ENCODE measurements at places on chromosomes 11 and 22.

DNA sequence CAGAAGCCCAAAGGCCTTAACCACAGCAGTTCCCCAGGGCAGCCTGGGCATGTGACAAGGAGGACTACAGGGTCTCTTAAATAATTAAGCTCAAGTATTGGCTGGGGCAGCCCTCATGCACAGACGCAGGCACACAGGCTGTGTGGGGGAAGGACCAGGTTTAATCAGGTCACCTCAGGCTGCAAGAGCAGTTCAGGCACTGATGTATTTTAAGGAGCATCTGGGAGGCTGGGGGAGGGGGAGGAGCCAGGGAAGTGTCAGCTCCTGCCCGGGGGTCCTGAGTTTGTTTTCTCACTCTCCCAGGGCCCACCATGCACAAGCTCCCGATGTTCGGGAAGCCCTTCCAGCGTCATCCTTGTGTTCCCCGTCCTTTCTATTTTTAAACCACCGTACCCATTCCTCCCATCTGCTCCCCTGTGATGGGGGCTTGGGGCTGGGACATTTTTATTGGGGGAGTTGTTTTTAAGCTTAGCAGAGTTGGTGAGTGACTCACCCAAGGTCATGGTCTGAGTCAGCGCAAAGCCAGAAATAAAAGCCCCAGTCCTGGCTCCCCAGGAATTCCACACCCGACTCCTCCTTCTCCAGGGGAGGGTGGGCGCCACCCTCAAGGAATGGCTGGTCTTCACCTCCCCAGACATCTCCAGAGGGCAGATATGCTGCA is 2.4 kb downstream of the CSDC2 start:
- no peak for DNase-seq

- peak; percentile 16 for DNase-seq
Measured at GRCh38 chr11:82701847-82702520, 31.7 kb downstream of the FAM181B start.

GRCh38 chr11:15481871-15482270 is 367.1 kb downstream of the INSC start:
- DNase-seq = no peak

DNA sequence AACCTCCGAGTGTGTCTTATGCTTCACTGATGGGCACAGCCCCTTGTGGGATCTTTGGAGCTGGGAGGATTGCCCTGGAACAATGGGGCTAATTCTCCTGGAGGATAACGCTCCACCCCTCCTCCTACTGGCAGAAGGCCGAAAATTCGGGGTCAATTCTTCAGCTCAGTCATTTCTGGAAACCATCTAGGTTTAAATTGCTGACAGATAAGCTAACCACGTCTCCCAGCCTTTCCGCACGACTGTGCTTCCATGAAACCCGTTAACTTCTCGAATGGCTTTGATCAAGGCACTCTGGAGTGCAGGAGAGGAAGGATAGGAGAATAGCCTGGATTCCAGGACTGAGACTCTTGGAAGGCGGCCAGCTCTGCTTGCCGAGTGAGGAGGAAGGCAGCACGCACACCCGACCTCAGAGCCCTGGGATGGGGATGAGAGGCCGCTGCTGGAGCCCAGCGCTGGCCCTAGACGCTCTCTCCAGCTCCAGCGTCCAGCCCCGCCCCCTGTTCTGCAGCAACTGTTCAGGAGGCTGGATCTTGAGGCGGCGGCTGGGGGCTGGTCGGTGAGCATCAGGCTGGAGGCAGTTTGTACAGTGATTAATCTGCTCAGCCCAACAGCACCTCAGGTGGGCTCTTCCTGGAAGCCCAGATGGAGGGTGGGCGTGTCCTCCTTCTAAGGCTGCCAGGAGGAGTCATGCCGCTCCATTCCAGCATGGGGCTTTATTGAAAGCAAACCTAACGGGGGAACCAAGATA is 176.7 kb upstream of the NCAM1 start:
- no peak for DNase-seq

DNA sequence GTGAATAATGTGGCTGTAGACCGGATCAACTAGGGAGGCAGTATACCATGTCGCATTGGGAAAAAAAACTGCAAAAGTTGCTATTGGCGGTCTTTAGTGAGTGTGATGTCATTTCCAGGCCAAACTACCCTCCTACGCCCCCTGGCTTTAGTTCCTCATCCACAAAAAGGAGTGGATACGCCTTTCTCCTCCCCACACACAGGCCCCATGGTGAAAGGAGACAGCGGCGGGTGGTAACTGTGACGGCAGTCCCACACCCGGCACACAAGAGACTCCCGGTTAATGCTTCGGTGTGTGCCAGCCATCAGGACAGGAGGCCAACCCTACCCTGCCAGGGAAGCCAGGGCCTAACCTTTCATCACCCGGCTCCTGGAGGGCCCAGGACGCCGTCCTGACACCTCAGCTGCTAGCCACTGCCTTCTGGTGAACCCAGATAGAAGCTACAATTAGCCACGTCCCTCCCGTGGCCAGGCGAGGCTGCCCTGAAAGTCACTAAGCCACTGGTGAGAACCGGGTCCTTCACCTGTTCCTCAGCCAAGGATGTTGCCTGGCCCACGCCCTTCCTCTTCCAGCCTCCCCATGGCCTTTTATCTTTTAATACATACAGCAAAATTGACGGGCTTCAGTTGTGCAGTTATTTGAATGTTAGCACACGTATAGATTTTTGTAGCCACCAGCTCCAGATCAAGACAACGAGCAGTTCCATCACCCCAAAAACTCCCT is 10.8 kb downstream of the TP53I11 start:
- no peak for DNase-seq

- DNase-seq = no peak
Measured at GRCh38 chr11:94184846-94185245, 56.2 kb downstream of the PANX1 start.

- DNase-seq = no peak
Measured at GRCh38 chr11:73266646-73267020, 5.5 kb upstream of the P2RY6 start.

- no peak for DNase-seq
Measured at GRCh38 chr11:33256031-33256812, 959 bp upstream of the HIPK3 start.

DNA sequence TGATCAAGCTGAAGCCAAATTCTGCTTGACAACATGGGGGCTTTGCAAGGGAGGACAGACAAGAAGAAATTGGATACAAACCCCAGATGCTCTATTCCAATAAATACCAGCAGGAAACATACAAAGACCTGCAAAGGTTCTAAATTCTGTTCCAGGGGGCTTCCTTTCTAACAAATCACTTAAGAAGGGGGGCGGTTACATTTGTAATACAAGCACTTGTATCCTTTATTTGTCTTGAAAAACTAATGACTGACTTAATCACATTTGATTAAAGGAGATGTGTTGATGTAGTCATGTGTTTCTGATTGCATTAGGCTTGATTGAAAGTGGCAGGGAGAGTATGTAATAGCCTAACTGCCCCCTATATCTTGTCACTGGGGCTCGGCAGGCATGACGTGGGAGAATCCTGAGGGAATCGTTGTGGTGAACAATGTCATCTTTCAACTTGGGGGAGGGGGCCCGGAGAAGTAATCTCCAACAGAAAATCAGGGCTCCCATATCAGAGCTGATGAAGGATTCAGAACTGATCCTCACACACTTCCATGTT is 361.7 kb downstream of the INSC start:
- DNase-seq = no peak

DNA sequence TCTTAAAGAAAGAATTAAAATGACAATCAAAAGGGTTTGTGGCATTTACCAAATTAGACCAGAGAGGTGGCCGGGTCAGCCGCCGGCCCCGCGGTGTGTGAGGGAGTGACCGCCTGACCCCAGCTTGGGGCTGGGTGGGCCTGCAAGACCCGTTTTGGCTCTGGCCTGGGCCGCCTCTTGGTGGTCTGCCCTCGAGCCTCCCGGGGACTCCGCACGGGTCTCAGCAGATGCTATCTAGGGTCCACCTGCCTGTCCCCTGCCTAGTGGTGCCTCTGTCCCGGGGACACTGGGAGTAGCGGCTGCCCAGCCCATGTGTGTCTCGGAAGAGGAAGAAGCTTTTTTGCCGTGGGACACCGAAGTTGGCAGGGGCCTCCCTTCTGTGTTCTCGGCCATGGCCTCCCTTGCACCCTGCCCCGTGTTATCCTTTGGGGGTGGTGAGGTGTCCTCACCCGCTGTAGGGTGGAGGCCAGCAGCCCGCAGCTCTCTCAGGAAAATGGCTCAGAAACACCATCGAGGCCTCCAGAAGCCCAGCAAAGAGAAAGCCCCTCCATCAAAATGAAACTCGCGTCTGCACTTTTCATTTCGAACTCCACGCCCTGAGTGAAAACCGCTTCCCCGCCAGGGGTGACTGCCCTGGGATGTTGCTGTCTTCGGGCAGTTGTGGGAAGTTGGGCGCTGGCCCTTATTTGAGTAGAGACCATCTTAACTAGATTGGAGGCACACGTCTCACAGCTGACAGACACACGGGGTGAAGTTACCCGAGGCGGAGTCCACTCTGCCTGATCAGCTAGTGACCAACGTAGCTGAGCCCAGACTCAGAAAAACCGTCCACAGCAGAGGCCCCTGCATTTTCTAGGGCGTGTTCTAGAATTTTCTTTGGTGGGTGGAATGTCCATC is 8.0 kb downstream of the CCND1 start:
- no peak for DNase-seq

DNA sequence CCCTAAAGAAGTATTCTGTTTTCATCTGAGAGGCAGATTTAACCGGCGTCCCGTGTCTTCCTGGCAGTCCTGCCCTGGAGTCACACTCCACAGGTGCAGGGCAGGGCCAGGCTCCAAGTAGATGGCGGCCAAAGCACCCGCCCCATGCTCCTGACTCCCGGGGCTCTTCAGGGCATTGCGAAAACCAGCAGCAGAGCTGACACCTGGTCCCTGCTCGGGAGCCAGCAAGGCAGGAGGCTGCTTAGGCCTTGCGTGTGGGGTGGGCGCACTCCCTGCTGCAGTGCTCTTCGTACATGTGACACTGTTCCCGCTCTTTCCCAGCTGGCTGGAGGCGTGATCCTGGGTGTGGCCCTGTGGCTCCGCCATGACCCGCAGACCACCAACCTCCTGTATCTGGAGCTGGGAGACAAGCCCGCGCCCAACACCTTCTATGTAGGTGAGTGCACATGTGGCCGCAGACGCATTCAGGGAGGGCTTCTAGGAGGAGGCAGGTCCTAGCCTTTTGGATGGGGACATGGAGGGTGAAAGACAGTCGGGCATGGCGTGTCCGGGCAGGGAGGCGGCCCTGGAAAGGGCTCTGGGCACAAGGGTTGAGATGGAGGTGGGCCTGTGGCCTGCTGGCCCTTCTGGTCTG is 10.3 kb upstream of the TSSC4 start:
- no peak for DNase-seq
